Calu3 (cell line): ENCODE measurements at places on chromosomes 6 and 20. TPM values are rescaled to one million over a fixed set of nuclear protein-coding genes. Genes with fewer than 3 reads are reported as not detected.

MACROD2 gene
- 28.1 and 29.4 TPM in 2 replicates for total RNA-seq

DEFB132 gene
- total RNA-seq, result not detected in 2 replicates

NOX3 gene
- total RNA-seq, result not detected in 2 replicates

LKAAEAR1 gene
- not detected in 2 replicates for total RNA-seq

MOG gene
- not detected in 2 replicates for total RNA-seq

DNA sequence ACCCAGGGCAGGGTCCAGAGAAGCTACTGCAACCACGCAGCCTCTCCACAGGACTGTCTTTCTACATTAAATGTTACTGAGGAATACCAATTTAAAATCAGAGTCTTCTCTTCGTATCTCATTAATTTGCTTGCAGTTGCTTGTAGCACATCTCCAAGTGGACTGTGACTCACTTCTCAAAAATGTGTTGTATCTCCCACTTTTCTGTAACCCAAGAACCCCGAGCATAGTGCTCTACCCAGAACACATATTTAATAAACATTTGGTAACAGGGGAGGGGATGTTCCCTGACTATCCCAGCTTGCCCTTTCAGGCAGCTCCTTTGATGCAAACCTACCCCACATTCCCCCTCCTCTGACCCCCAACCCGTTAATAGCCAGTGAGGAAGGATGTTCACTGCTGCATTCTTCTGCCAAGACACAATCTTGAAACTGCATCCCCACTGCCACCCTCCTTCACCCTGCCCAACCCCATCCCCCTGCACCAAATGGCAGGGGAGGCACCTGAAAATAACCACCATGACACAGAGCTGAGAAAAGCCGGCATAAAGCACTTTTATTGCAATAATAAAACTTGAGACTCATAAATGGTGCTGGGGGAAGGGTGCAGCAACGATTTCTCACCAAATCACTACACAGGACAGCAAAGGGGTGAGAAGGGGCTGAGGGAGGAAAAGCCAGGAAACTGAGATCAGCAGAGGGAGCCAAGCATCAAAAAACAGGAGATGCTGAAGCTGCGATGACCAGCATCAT, 24.2 kb downstream of the FKBP1A start:
- H3K27me3 ChIP-seq, result no peaks in the 10 kb centered on the region
- H3K4me1 ChIP-seq, result peaks cover 9% of the 10 kb centered on the region
- H3K36me3 ChIP-seq, result peaks cover 19% of the 10 kb centered on the region
- no peak overlapping the region for H3K27ac ChIP-seq
- DNase-seq, result no peak

- H3K4me3 ChIP-seq, result peak overlapping the region; percentile 60
- H3K27me3 ChIP-seq, result no peaks in the 10 kb centered on the region
- H3K36me3 ChIP-seq, result peaks cover 7% of the 10 kb centered on the region
- H3K4me1 ChIP-seq, result peaks cover 19% of the 10 kb centered on the region
- H3K27ac ChIP-seq, result peak overlapping the region; percentile 99
- peak; percentile 57 for DNase-seq
These were observed 102.6 kb downstream of the IBTK start for GRCh38 chr6:82144852-82145340.

DNA sequence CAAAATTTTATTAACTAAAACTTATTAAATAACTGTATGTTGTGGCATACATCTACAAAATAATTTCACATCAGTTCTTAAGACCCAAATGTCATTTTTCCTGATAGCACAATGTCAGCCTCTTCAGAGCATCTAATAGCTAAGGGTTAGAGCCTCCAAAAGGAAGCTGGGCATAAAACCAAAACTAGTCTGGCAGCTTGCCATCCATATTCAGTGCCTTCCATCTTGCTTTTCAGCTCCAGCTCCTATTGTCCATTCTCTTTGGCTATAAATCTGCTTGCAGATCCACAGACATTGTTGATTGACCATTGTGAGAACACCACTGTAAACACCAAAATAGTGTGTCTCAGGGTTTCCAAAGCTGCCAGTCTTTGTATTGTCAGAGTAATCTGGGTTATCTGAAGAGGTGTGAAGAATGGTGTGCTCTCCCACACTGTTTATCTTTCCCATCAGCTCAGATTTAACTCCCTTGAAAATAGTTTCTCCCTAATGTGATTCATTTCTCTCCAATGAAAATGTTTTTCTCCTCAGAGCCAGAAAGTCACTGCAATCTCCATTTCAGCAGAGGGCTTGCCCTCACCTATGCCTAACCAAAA, 154.8 kb upstream of the KCNQ5 start:
- H3K27ac ChIP-seq, result no peak overlapping the region
- H3K4me3 ChIP-seq, result no peak overlapping the region
- no peaks in the 10 kb centered on the region for H3K4me1 ChIP-seq
- DNase-seq, result no peak
- H3K27me3 ChIP-seq, result no peaks in the 10 kb centered on the region

DNA sequence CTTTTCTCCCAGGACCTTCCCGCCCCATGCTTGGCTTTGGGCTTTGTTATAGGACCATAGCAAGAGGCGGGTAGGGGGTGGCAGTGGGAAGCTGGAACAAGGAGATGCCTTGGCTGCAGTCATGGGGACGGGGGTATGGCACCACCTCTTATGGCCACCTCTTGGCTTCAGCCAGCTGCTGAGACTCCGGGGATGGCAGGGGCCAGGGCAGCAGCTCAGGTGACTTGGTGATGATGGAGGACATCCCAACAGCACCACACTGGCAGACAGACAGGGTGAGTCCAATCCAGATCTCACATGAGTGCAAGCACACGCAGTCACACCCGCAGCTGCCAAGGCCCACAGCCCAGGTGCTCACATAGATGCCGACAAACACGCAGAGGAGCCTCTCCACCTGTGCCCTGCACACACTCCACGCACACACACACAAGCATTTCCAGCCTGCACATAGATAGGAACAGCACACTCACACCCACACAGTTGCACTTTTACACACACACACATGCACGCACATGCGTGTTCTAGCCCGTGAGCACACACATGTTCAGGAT, 6.2 kb downstream of the NOL4L start:
- H3K4me1 ChIP-seq, result peaks cover 6% of the 10 kb centered on the region
- H3K27me3 ChIP-seq, result peaks cover 44% of the 10 kb centered on the region
- DNase-seq, result no peak
- no peak overlapping the region for H3K27ac ChIP-seq
- no peak overlapping the region for H3K4me3 ChIP-seq

DNA sequence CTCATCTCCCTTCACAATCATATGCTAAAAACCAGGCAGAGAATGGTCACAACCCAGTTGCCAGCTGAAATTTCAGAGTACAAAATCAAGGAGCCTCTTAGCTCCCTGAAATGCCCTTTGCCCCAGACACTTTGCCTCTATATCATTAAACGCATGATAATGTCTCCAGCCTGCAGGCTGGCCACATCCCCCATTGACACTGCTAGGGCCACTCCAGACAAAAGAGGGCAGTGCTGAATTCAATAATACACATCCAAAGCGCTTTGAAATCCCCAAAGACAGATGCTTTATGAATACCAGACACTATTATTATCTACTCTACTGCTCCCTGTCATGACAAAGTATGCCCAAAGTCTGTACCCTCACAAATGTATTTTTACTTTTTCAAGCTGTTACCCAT, 348.3 kb upstream of the POU3F2 start:
- H3K36me3 ChIP-seq, result no peaks in the 10 kb centered on the region
- no peak overlapping the region for H3K27ac ChIP-seq
- H3K4me1 ChIP-seq, result no peaks in the 10 kb centered on the region
- H3K4me3 ChIP-seq, result no peak overlapping the region

GRCh38 chr6:154931711-154932424, 63.2 kb upstream of the TIAM2 start:
- no peak overlapping the region for H3K4me3 ChIP-seq
- no peaks in the 10 kb centered on the region for H3K27me3 ChIP-seq
- H3K36me3 ChIP-seq, result no peaks in the 10 kb centered on the region

DNA sequence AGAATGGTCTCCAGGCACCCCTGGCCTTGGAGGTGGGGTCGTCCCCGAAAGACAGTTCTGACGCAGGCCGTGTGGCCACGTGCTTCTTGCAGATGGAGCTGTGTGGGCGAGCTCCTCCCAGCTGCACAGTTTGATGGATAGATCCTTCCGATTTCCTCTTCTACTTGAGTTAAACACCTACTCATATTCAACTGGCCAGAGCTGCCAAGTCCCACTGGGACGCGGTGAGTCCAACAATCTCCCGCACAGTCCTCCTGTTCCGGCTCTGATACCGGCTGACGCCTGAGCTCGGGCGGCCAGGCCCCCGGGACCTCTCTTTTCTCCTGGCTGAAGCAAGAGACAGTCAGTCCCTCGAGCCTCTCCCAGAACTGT, 57.9 kb upstream of the DACT2 start:
- no peak overlapping the region for H3K27ac ChIP-seq
- peaks cover 11% of the 10 kb centered on the region for H3K4me1 ChIP-seq
- no peaks in the 10 kb centered on the region for H3K27me3 ChIP-seq
- H3K36me3 ChIP-seq, result peaks cover 9% of the 10 kb centered on the region

DNA sequence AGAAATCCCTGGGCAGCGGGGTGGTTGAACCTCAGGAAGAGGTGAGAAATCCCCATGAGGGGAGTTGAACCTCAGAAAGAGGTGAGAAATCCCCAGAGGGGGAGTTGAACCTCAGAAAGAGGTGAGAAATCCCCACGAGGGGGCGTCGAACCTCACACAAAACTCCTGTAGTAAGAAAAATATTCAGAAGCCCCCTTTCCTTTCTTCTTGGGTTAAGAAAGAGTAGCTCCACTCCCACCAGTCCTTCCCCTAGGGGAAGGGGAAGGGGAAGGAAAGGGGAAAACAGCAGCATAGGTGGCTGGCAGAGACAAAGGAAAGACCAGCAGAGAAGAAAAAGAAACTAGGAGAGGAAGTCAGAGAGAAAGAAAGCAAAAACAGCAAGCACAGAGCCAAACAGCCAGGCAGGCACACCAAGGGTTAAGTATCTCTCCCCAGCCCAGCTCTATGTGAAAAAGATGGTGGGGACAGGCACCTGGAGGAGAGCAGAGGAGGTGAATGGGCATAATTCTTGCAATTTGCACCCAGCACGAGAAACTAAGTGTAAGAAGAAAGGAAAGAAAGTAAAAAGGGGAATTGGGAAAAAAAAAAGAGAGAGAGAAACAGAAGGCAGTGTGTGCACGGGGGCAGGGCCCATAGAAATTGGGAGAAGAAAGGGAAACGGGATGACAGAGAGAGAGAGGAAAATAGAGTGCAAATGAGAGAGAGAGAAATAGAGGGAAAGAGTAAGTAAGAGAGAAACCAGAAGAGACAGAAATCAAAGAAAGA, 88.2 kb downstream of the PLG start:
- peak overlapping the region; percentile 86 for H3K27ac ChIP-seq
- peaks cover 10% of the 10 kb centered on the region for H3K36me3 ChIP-seq
- peak overlapping the region; percentile 31 for H3K4me3 ChIP-seq
- H3K27me3 ChIP-seq, result no peaks in the 10 kb centered on the region

- DNase-seq, result no peak
- peaks cover 9% of the 10 kb centered on the region for H3K4me1 ChIP-seq
- H3K4me3 ChIP-seq, result no peak overlapping the region
These were observed 57.1 kb upstream of the FUT9 start for GRCh38 chr6:95958686-95959085.

DNA sequence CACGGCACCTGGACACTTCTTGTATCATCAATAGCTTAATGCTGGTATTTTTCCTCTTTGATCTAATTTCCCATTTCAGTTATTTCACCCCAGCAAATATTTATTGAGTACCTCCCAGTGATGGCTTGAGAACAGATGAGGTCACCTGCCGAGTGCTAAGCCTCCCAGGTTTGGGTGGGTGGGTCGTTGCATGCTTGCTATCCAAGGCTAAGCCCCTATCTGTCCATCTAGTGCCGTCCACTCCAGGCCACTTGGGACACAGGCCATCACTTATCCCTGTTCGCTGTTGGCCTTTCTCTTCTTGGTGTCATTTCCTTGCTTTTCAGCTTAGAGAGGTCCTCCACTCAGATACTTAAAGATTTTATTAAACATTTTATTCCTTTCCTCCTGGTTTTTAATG, 10.8 kb upstream of the NNAT start:
- no peaks in the 10 kb centered on the region for H3K4me1 ChIP-seq
- no peaks in the 10 kb centered on the region for H3K36me3 ChIP-seq
- no peak overlapping the region for H3K27ac ChIP-seq
- no peak for DNase-seq

DNA sequence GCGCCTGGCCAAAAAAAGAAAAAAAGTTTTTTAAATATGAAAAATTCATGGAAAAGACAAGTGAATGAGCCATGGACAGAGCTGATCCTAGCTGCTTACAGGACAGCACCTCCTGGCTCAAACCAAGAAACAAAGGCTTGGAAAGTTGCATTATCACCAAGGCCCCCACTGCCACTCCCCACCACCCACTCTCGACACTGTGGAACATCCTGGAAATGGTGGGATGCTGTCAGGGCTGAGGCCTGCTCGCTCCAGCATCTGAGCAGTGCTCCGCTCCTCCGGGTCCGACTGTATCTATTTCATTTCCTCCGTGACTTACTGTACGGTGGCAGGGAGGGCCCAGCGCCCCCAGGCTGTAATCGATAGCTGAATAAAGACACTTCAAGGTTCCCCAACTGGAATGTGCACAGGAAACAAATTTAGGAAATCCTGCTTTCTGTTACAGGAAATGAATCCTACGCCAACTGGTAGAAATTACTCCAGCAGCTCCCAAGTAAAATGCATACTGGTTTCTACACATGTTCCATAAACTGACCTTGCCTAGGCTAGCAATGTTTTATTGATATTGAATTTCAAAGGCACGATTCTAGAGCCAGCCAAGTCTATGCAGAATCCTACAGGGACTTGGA, 109.5 kb upstream of the NFATC2 start:
- H3K27ac ChIP-seq, result no peak overlapping the region
- H3K4me3 ChIP-seq, result no peak overlapping the region
- DNase-seq, result no peak
- H3K27me3 ChIP-seq, result no peaks in the 10 kb centered on the region
- H3K4me1 ChIP-seq, result no peaks in the 10 kb centered on the region
- H3K36me3 ChIP-seq, result peaks cover 5% of the 10 kb centered on the region

GRCh38 chr6:42333612-42334011, 116.0 kb upstream of the MRPS10 start:
- no peak overlapping the region for H3K4me3 ChIP-seq
- DNase-seq, result no peak
- H3K4me1 ChIP-seq, result peaks cover 10% of the 10 kb centered on the region
- no peaks in the 10 kb centered on the region for H3K36me3 ChIP-seq
- peaks cover 11% of the 10 kb centered on the region for H3K27me3 ChIP-seq

DNA sequence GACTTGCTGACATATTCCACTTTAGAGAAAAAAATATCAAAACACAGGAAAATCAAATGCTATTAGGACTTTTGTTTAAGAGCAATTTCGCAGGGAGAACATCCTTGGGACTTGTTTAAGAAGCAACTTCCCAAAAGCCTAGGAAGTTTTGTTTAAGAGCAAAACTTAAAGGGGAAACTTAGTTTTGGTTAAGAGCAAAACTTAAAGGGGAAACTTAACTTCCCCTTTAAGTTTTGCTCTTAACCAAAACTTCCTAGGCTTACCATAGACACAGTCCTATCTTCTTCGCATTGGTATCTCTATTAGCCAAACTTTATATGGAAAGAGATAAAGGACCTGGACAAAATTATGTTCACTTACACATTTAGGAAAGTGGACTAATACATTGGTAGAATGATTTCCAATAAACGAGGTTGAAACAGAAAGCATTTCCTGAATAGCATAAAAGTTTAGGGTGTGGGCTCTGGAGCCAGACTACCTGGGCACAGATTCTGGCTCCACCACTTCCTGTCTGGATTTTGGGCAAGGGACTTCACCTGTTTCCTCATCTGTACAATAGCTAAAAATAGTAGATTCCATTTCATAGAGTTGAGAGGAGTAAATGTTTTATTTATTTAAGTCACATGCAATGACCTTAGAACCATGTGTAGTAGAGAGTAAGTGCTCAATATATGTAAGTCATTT, 15.7 kb downstream of the PAQR8 start:
- no peak overlapping the region for H3K4me3 ChIP-seq
- H3K4me1 ChIP-seq, result peaks cover 23% of the 10 kb centered on the region
- peaks cover 10% of the 10 kb centered on the region for H3K36me3 ChIP-seq
- H3K27ac ChIP-seq, result no peak overlapping the region
- H3K27me3 ChIP-seq, result no peaks in the 10 kb centered on the region
- DNase-seq, result no peak
